ENCODE measurements at places on chromosomes 5 and 9.

DNA sequence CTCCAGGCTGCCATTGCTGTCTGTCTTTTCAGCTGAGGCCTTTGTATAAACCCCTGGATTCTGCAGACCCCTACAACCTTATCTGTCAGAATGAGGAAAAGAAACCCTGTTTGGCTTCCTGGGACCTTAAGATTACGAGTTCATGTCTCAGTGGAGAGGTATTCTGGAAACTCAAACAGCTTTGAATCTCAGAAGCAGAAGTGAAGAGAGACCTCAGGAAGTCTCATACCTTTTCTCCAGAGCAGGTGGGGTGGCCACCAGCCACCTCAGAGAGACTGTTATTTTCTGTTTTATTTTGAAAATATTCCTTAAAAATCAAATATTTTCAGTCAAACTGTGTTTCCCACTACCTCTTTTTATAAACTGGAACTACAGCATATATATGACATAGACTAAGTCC lies 457.5 kb downstream of the TMEM232 start:
- no peak for DNase-seq

GRCh38 chr5:3931976-3932375 lies 336.3 kb downstream of the IRX1 start:
- no peak for DNase-seq

DNA sequence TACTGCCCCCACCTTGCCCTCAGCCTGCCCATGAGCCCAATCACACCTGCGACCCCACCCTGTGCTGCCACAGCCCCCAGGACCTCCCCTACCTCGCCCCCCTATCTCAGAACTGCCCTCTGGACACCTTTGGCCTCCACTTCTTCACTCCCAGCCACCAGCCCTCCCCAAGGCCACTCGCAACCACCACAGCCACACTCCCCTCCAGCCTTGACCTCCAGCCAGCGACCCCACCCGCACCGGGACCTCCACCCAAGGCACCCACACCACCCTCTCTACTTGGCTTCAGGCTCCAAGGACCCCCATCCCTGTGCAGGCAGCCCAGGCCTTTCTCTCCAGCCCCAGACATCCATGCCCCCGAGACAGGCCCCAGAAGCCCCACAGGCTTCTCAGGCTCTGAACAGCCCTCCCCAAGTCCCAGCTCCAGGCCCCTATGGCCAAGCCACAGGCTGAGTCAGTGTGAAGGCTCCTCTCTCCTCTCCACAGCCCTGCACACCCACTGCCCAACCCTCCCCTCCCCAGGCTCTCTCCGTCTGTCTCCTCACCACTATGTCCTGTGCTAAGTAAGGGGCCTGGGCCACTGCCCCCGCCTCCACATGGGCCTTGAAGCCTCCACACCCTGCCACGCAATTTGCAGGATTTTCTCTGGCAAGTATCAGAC lies 2.0 kb downstream of the AK1 start:
- DNase-seq: no peak

DNA sequence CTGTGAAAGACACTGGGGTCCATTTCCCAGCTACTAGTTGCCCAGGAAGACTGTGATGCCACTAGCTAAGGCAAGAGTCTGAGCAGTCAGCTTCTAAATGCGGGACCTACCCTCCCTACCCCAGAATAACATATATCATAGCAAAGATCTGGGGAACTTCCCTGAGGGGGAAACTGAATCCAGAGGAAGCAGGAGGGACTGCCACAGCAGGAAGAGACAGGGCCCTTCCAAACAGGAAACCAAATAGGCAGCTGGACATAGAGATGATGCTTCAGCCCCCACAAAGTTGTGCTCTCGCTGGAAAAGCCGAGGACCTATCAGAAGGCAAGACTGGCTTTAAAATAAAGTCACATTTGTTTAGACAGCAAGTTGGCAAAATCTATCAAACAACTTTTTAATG lies 51.1 kb downstream of the KLHL3 start:
- no peak for DNase-seq

DNA sequence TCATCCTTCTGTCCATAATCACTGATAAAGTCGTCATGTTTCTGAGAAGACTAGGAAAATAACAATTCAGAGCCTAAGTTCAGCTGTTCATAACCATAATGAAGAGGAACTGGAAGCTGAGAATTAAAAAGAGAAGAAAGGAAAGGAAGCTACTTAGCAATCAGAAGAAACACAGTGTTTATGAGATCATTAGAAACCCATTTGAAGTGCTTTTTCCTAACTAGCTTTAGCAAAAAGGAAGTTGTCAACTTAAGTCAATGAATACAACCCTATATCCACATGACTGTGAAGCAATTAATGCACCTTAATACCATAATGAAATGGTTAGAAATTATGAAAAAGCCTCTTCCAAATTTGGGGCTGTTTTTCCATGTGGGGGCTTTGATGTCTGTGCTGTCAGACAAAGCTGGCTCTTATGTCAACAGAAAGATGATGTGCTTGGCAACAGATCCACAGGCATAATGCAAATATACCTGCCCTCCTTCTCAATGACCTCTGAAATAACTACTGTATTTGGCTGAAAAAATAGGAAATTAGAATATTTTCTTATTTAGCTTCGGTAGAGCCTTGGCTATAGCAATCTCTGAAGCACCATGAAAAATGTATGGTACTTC lies 463.5 kb downstream of the RASEF start:
- no peak for DNase-seq

DNA sequence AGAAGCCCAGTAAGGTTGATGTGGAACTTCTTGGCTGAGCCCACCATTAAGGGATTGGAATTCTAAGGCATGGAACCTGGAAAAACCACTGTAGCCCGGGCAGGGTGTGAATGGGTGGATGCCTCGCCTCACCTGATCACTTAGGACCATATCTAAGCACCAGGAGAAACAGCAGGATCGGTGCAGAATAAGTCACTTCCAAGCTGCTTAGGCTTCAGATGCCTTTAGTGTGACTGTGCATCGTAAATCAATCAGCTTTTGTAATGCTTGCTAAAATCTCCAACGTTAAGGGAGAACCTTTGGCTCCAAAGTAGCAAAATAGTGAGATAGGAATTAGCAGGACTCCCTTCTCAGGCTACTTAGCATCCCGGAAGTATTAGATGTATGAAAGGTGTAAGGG lies 103.9 kb upstream of the MEGF10 start:
- DNase-seq: peak; percentile 14

Measured in HS-5 (cell line).